ENCODE measurements at places on chromosomes 11 and 22.
A peak's percentile ranks its signal among the peaks of the same experiment; 100 is the strongest.

GRCh38 chr11:75267171-75267970 lies 26.8 kb downstream of the TPBGL start:
- no peak for DNase-seq

DNA sequence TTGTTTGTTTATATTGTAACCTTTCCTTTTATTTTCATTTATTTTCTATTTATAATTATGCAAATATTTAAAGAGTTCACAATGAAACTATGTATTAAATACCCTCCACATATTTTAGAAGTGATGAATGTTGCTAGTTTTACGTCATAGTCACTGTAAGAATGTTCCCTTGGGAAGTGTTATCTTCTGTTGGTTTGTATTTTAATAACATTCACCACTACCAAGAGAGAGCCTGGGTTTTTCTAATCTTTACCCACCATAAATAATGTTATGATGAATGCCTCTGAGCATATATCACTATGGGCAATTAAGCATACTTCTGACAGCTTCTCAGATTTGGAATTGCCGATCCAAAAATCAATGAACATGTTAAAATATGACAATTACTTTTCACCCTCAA lies 80.7 kb downstream of the GGT1 start:
- DNase-seq = no peak

DNA sequence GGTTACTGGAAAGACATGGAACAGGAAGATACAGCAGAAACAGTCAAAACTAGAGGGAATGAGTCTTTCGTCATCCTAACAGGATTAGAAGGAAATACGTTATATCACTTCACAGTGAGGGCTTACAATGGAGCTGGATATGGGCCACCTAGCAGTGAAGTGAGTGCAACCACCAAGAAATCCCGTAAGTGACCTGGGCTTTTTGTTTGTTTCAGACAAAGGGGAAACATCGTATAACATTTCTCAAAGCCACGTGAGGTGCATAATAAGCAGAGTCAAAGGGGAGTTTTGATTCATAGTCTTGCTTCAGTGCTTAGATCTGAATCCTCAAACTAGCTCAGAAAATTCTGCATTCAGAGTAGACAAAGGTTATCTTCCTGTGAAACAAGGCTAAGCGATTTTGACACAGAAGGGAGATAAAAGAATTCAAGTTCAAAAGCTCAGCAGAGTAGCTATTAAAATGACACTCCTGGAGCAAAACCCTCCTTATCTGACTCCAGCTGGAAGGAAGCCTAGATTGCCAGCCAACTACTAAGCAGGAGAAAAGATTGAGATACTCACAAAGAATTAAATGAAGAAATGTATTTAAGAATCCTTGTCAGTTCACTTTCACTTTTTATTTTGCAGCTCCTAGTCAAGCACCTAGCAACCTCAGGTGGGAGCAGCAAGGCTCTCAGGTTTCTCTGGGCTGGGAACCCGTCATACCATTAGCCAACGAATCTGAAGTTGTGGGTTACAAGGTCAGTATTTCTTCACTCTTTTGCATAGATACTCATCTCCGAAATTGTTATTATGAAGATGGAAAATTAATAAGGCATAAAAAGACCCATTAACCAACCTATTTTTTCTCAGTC lies 346.4 kb upstream of the ARHGAP42 start:
- DNase-seq = no peak

DNA sequence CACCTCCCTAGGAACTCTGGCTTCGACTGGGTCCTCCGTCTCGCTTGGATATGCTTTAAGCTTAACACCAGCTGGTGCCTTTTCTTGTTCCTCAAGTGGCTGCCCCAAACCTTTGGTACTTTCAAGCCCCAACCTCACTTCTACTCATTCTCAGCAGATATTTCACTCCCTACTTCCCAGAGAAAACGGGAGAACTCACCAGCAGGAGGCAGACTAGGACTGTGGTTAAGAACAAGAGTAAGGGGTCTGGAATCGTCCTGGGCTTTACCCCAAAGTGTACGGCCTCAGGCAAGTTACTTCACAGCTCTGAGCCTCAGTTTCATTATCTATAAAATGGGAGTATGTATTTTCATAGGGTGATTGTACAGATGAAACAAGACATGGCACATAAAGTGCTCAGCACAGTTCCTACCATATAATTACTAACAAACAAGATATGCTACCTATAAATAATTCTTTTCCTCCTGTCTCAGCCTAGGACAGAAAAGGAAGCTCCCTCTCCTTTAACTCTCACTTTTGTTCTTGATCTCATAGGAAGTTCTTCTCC lies 37.8 kb downstream of the PAMR1 start:
- peak; percentile 25 for DNase-seq

DNA sequence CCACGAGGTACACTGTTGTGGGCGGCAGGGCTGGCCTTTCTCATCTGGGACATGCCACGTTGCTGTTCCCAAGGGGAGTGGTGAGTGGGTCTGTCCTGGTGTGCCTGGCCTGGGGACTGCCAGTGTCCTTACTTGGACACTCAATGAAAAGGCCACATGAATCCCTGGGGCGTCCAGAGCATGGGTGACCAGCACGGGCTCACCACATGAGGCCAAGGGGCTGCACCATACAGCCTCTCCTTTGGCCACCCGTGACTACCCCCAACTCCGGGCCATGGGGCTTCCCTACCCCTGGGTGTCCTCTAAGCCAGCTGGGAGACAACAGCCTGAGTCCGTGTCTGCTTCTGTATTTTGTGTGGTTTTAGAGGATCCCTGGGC lies 20.2 kb upstream of the TXNRD2 start:
- no peak for DNase-seq

DNA sequence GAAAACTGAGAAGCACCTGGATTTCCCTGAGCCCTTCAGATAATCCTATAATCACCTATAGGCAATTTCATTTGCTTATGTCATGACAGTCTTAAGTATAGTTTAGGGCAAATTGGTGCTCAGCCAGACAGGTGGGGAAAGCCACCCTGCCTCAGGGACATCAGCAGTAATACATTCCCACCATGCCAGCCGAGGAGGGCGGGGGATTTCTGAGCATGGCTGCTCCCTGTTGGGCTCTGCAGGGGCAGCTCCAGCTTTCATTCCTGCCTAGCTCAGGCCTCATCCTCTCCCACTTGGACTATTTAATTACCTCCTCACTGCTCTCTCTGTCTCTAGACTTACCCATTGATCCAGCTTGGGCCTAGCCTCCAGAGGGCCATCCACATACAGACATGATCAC lies 9.0 kb upstream of the DRD2 start:
- no peak for DNase-seq

- DNase-seq = no peak
Observed at GRCh38 chr11:45827123-45827522, 20.2 kb upstream of the CRY2 start.

GRCh38 chr11:107018219-107018901 lies at the start of gene GUCY1A2:
TSS of gene GUCY1A2 (minus strand) at chr11:107018476. CDS start at chr11:107018055, 421 bp downstream.
- peak; percentile 11 for DNase-seq

DNA sequence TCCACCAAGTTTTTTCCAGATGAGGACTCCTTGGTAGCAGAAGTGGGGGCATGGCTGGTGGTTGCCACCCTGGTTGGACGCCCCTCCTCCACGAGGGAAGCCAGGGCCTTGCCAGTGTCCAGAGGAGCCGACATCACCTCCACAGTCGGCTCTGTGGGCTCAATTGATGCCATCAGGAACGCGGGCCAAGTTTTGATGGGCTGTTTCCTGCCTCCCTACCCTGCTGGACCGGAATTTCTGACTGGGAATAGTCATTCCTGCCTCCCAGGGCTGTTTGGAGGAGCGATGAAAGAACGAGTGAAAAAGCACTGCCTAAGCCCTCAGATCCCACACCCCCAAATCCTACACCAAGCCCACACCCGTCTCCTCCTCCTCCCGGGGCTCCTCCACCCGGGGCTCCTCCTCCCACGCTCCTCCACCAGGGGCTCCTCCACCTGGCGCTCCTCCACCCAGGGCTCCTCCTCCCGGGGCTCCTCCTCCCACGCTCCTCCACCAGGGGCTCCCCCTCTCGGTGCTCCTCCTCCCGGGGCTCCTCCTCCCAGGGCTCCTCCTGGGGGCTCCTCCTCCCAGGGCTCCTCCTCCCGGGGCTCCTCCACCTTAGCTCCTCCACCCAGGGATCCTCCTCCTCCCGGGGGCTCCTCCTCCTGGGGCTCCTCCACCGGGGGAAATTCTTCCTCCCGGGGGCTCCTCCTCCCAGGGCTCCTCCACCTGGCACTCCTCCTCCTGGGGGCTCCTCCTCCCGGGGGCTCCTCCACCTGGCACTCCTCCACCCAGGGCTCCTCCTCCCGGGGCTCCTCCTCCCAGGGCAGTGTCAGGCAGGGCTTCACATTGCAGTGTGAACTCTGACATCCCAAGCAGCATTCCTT lies 10.0 kb upstream of the PRR5 start:
- no peak for DNase-seq

- peak; percentile 42 for DNase-seq
Observed at GRCh38 chr22:46336119-46337078, 885 bp downstream of the TRMU start.

DNA sequence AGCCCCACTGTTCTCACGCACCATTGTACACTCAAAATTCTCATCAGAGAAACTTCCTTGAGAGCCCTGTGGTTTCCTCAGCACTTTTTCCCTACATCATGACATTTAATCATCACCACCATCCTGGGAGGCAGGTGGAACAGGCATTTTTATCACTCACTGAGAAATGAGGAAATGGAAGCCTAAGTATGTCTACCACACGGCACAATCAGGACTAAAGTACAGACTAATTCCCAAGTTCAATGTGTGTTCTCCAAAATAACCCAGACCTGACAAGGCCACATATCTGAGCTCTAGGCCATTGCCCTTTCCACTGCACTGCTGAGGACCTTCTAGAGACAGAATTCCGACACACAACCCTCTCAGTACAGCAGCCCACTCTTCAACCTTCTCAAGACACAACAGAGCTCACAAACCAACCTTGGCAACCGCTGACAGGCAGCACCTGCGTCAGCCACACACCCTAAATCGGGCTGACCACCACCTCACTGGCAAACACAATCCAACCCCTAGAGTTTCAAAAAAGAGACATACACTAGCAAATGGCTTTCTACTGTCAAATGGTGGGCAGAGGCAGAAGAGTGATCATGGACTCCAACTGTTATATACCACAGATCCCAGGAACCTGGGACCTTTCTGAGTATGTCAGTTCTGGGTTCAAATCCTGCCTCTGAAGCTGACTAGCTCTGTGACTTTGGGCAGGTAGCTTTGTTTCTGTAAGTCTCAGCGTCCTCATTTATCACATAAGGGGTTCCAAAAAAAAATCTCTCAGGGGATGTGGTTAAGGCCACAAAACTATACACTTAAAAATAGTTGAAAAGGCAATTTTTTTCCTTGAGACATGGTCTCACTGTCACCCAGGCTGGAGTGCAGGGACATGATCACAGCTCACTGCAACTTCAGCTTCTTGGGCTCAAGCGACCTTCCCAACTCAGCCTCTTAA lies 16.3 kb downstream of the SMCO4 start:
- DNase-seq = no peak

DNA sequence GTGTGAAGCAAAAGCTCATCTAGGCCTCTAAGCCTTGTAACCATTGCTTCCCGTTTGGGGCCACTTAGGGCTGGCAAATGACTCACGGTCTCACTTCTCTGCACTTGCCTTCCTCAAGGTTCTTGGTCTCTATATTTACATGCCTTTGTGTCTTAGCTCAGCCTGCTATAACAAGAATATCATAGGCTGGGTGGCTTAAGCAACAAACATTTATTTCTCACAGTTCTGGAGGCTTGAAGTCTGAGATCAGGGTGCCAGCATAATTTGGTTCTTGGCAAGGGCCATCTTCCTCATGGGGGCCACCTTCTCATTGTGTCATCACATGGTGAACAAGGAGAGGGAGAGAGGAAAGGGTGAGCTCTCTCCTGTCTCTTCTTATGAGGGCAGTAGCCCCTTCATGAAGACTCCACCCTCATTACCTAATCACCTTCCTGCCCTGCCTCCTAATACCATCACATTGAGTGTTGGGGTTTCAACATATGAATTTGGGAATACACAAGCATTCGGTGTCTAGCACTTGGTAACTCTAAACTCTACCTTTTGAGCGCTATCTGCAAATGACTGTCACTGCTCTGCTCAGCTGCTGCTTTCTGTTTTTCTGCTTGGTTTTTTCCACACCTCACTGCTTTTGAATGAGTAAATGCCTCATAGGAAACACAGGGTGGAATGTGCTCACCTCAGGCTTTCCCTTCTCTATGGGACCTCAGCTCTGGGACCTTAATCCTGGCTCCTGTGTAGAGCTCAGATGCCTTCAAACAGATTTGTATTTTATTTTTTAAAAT lies 16.2 kb upstream of the ME3 start:
- DNase-seq = no peak

DNA sequence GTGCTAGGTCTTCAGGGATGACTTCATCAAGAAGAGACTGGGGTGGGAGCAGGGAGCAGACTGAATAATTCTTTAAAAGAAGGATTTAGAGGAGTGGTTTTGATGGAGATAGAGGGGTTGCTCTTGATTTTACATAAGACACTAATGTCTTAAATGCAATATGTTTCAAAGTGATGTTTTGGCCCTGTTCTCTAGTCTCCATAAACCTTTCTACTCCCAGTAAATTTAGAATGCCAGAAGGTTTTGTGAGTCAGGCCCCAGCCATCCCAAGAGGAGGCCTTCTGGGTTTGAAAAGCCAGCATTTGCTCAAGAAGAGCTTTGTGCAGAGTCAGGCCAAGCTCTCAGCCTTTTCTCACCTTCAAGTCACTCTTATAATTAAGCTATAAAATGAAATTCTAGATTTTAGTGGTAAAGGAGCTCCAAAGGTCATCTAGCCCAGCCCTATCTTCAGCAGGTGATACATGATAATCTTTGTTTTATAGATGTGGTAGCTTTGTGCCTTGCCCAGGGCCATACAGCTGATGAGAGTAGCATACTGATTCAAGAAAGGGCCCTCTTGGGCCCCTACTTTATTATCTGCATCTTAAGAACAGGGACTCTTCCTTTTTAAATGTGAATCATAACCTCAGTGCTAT lies 122.8 kb upstream of the MTNR1B start:
- no peak for DNase-seq

DNA sequence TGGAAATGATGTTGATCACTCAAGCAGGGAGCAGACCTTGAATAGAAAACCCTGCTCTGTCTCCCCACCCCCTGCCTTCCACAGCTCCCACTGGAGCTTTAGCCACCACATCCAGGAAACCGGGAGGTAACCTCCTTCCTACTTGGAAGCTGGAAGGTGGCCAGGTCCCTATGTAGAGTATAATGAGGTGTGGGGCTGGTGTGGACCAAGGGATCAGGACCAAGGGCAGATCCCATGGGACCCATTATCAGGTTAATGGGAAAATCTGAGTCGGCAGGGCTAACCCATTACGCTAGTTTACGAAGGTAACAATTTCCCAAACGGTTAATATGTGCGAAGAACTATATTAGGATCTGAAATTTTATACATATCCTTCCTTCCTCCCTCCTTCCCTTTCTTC lies 321.9 kb downstream of the MIAT start:
- no peak for DNase-seq

DNA sequence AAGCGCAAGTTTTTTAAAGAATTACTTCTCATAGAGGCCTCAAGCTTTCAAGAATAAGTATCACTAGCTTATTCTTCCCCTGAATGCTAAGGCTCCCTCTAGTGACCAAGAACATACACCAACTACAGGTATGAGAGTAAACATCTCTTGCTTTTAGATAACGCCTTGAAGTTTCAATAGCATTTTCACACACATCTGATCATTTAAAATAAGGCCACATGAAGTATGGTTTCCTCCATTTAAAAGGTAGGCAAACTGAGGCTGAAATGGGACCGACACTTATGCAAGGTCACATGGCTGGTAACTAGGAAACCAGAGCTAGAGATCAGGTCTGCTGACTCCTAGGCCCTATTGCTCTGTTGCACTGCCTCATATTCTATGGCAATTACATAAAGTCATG lies 66.5 kb downstream of the CCDC34 start:
- DNase-seq = peak; percentile 63

GRCh38 chr11:68632802-68633201 lies 51.5 kb upstream of the GAL start:
- peak; percentile 84 for DNase-seq

- no peak for DNase-seq
Observed at GRCh38 chr22:23197836-23198235, 17.5 kb downstream of the BCR start.

Measured in hematopoietic multipotent progenitor cell treated with erythropoietin and hydrocortisone succinate and interleukin-3 and kit ligand, for 4 days (in vitro differentiated cells).